ENCODE measurements at places on chromosomes 2 and 18.

GRCh38 chr2:226234187-226234586 lies 565.4 kb downstream of the IRS1 start:
- H3K4me3 ChIP-seq: no peak overlapping the region
- H3K36me3 ChIP-seq: no peaks in the 10 kb centered on the region
- H3K4me1 ChIP-seq: no peaks in the 10 kb centered on the region
- no peak overlapping the region for H3K27ac ChIP-seq
- H3K27me3 ChIP-seq: no peaks in the 10 kb centered on the region

DNA sequence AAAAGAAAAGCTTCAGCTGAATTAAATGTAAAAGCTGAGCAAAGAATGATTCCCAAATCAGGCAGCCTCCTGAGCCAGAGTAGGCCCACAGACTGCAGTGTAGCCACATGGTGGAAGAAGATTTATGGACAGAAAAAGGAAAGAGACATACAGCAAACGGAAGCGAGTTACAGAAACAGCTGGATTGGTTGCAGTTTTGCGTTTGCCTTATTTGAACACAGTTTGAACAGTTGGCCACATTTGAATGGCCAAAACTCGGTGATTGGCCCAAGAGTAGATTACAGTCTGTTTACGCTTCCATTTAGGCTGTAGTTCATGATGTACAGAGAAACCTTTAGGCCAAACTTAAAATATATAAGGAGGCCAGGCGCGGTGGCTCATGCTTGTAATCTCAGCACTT lies 35.1 kb downstream of the SH2D6 start:
- no peaks in the 10 kb centered on the region for H3K4me1 ChIP-seq
- DNase-seq: no peak
- H3K27me3 ChIP-seq: no peaks in the 10 kb centered on the region
- no peaks in the 10 kb centered on the region for H3K36me3 ChIP-seq

GRCh38 chr2:201730651-201731285 lies 32.3 kb upstream of the MPP4 start:
- peaks cover 90% of the 10 kb centered on the region for H3K36me3 ChIP-seq
- no peaks in the 10 kb centered on the region for H3K27me3 ChIP-seq
- no peak for DNase-seq
- no peaks in the 10 kb centered on the region for H3K4me1 ChIP-seq
- no peak overlapping the region for H3K4me3 ChIP-seq
- no peak overlapping the region for H3K27ac ChIP-seq

- H3K4me3 ChIP-seq: no peak overlapping the region
- peaks cover 46% of the 10 kb centered on the region for H3K4me1 ChIP-seq
- no peaks in the 10 kb centered on the region for H3K27me3 ChIP-seq
- no peak for DNase-seq
- no peaks in the 10 kb centered on the region for H3K36me3 ChIP-seq
Measured at GRCh38 chr18:22279741-22280452, 110.5 kb downstream of the GATA6 start.

DNA sequence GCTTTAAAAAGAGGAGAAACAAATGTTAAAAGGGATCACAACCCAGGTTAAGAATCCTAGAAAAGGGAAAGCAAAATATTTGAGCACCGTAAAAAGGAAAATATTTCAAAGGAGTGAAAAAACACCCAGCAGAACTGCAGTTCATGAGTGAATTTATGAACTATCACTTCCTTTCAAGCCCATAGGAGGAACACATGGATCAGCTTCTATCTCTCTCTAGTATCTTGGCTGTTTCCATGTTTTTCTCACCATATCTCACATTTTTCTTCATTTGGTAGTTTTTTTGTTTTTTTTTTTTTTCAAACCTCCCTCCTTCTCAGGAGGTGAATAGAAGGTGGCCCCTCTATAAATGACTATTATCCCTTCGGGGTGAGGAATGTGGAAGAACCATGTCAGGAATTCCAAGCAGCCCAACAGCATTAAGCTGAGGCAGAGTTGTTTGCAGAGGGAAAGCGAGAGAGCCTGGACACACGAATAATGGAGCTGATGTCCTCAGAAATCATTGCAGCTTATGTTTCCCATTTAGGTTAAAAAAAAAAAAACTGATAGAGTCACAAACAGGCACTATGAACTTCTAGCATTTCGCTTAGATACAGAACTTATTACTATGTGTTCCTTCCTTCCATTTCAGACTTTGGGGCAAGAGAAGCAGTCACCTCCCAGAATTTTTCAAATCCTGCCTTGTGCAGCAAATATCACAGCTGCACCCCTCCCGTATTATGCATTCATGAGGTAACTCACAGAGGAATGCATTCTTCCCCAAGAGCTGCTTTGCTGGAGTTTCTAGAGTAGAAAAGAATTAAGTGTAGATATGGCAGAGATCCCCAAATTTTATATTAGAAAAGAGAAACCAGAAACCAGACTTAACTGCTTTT lies 315.6 kb downstream of the IRS1 start:
- H3K4me3 ChIP-seq: no peak overlapping the region
- no peak for DNase-seq
- no peaks in the 10 kb centered on the region for H3K36me3 ChIP-seq
- no peaks in the 10 kb centered on the region for H3K27me3 ChIP-seq
- no peaks in the 10 kb centered on the region for H3K4me1 ChIP-seq

DNA sequence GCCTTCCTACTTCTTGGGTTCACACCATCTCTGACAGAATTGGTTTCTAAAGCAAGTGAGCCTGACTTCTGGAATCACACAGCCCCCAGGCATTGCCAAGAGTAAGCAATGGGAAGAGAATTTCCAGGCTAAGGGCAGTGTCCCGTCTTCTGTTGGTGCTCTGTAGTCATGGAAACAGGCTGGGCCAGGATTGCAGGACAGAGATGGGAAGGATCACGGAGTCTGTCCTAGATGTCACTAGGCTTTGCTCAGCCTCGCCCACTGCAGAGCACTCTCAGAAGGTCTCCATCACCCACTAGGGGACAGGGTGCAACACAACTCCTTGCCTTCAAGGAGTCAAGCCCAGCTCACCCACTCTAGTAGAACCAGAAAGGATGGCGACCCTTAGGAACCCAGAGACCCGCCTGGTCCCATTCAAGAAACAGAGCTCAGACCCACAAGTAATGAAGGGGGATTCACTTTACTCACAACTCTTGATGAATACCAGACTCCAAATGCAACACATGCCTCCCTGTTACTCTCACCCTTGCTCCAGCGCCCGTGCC lies 48.6 kb upstream of the TEX51 start:
- DNase-seq: no peak
- H3K27me3 ChIP-seq: peaks cover 30% of the 10 kb centered on the region
- no peaks in the 10 kb centered on the region for H3K4me1 ChIP-seq

DNA sequence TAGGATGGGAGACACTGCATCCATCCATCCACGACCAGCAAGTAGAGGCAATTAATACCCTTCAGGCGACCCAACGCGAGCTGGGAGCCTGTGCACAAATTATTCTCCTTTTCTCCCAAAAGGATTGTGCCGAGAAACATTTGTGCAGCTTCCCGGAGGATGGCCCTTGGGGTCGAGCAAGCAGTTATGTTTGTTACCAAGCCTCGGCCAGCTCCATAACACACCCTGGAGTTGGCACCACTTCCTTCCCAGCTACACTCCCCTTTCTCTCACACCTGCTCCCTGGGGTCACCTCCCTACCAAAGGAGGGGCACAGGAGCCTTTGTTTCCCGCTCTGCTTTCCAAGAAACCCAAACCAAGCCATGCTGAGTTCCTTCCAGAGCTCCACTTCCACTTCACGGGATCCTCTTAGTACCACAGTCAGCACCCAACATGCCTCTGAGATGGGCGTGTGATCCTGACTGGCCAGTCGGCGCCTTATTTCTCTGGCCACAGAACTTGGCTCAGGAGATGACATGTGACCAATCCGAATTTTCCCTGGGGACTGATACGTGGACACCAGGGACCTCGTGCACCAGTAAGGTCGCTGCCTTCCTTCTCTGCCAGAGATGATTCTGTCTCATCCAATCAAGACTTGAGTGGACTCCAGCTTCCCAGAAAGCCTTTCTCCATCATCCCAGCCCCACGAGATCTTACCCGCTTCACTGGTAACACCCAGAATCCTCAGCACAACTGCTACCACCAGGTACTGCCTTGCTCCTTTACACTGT lies 28.5 kb downstream of the GPR55 start:
- H3K4me3 ChIP-seq: no peak overlapping the region
- DNase-seq: no peak
- H3K27ac ChIP-seq: no peak overlapping the region
- H3K36me3 ChIP-seq: no peaks in the 10 kb centered on the region
- H3K4me1 ChIP-seq: no peaks in the 10 kb centered on the region

Measured in left ventricle myocardium inferior (tissue), 1 donor.